Stimulated activated CD4-positive, alpha-beta T cell treated with anti-CD3 and anti-CD28 coated beads, TNF-alpha, amount 100 ng/mL, for 1 hour (primary cell): ENCODE measurements at places on chromosomes 11 and 22.
A peak's percentile ranks its signal among the peaks of the same experiment; 100 is the strongest.

DNA sequence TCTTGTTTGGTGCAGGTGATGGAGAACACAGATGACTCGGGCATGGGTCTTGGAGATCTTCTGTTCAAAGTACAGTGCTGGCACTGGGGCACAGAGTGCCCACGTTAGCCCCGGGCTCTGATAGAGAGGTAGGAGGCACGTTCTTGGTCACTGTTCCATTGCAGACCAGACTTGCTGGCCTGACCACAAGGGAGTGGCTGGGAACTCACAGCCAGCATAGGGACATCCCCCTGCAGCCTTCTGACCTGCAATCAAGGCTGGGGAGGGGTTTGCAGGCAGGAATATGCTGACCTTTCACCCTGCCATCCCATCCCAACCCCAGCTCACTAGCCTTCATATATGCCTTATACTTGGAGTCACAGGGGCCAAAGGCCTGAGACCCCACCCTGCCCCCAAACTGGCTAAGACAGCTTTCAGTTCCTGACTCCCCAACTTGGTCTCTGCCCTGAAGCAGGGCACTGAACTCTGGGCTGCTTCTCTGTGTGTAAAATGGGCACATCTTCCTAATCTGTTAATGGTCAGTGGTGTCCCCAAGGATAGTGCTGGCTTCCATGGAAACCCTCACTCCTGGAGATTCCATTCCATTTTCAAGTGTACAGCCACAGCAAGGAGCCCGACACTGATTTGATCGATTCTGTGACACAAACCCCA, 4.6 kb downstream of the MRPL49 start:
- DNase-seq: no peak

DNA sequence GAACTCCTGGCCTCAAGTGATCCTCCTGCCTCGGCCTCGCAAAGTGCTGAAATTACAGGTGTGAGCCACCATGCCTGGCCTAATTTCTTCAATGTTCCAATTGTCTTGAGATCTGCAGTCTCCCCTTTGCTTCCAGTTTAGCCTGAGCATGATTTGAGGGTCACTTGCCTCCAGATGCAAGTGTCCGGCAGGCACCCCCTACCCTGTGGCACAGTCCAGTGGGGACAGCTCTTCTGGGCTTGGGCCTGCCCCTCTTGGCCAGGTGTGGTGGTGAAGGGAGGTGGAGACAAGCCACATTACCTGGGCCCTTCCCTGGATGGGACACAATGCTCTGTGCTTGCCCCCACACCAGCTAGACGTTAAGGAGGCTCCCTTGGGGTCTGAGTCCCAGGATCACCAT, 21.3 kb upstream of the CACNG2 start:
- DNase-seq: no peak

- no peak for DNase-seq
These were observed 22.6 kb downstream of the KCNJ5 start for GRCh38 chr11:128913806-128914205.

- DNase-seq: no peak
These were observed 35.2 kb upstream of the TFIP11 start for GRCh38 chr22:26547426-26547825.

- no peak for DNase-seq
These were observed 683 bp upstream of the SYTL2 start for GRCh38 chr11:85811624-85812023.

DNA sequence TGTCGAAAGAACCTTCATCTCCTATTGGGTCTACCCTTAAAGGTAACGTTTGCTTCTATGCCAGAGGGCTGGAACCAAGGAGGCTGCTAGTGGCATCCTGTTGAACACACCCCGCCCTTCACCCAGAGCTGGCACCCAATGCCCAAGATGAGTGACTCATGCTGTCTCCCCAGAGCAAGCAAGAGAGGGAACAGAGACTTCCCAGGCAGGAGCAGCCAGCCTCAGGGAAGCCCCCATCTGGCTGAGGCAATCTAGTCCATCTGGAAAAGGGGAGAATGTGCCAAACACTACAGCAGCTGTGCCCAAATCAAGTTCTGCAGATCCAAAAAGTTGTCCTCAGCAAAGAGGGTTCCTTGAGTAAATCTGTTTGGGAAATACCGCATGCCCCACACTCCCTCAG, 91.9 kb upstream of the TP53I11 start:
- DNase-seq: no peak

DNA sequence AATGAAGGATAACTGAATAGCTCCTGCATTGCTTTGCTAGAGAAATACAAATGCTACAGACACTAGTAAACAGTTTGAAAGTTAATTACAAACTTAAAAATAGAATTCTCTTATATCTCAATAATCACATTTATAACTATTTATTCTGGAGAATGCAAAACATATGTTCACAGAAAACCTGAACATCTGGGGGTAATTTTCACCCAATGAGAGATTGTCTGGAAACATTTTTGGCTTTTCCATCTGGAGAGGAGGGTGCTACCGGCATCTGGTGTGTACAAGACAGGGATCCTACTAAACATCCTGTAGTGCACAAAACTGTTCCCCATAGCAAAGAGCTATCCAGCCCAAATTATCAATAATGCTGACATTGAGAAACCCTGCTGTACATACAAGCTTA, 378.4 kb upstream of the CHORDC1 start:
- DNase-seq: no peak

DNA sequence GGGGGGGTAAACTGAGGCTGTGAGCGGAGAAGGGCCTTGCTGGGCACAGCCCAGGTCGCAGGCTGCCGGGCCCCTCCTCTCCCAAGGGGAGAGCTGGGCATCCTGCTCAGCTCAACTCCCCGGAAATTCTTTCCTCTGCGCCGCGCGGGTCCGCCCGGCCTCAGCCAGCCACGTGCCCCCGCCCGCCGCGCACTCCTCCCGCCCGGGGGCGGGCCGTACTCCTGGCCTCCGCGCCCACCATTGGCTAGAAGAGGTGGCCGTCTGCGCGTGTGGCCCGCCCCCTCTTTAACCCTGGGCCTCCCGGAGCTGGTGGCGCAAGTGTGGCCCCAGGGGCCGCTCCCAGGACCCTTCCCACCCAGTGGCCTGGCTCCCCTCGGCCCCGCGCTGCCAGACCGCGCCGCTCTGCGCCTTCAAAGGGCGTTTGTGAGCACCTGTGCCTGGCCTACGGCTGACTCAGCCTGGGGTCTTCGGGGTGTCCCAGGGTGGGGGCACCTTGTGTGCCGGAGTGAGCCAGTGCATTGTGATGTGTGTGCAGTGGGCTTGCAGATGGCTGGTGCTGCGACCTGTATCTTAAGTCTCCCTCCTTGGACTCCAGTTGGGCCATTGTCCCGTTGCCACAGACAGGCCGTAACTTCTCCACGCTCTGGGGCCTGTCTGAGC, 2.0 kb downstream of the MRGPRF start:
- no peak for DNase-seq

DNA sequence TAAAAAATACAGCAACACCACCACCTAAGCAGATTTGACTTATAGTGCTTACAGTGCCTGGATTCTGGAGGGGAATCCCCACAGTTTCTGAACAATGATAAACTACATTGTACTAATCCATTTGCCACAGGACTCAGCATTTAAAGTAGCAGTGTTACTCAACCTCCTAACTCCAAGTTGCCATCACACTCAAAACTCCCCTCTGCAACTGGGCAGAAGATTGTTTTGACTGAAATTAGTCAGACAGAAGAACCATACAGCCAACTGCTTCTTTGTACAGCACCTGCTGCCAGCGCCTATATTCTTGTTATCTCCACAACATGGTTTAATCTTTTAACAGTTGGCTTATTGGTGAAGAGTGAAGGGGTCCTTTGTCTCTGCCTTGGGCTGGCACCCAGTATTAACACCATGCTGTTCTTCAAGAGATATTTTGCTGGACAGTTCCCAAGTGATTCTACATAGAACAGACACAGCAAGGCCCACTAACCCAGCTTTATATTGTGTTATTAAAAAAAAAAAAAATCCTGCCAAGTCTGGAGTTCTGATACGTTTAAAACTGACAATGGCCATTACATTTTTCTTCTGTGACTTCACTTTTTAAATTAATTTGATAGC, 273.2 kb downstream of the DCDC1 start:
- no peak for DNase-seq

- DNase-seq: no peak
These were observed 70.6 kb upstream of the ATXN10 start for GRCh38 chr22:45600790-45601730.

DNA sequence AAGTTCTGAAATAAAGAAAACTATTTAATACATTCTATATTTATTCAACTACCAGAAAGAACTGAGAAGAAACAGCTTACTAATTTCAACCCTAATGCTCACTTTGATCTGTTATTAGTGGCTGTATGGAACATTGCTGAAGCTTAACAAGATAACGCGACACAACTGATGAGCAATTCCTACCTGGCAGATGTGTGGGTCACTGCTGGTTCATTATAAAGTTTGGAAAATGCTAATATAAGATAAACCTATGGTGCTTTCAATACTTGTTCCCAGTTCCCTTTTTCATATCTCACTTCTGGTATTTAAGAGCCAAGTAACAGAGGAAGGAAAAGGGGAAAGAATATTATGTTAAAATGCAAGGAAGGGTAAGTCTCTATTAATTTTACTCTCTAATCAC, 10.5 kb downstream of the CTSC start:
- no peak for DNase-seq

DNA sequence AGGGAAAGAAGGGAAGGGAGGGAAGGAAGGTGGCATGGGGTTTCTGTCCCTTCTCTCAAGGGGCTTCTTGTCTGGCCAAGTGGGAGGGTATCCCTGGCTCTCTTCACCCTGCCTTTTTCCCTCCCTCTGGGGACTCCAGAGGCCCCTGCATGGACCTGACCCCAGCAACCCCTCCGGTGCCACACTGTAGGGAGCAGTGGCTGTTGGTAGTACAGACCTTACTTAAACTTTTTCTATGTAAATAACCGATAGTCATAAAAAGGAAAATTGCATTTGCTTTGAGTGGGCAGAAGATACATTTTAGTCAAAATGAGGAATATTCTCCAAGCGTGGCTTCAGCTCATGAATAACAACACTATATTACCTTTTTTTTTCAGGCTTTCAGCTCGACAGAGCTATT, 1384.0 kb downstream of the BRD1 start:
- no peak for DNase-seq

DNA sequence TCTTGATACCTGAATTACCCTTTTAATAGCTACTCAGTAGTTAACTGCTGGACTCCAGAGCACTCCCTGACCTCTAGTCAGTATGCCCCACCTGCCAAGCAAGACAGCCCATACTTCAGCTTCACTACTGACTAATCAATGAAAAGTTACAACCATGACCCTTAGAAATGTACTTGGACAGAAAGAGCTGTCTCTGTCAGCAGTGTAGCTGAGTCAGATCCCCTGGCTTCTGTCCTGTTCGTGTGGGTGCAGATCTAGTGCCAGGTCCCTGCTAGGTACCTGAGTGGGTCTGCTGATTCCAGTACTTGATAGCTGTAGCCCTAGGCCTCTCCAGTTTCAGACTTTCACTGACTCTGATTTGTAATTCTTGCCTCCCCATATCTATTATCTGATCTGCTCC, 265.8 kb upstream of the POU2AF2 start:
- DNase-seq: no peak

GRCh38 chr22:36424901-36425579, 37.3 kb upstream of the MYH9 start:
- no peak for DNase-seq

DNA sequence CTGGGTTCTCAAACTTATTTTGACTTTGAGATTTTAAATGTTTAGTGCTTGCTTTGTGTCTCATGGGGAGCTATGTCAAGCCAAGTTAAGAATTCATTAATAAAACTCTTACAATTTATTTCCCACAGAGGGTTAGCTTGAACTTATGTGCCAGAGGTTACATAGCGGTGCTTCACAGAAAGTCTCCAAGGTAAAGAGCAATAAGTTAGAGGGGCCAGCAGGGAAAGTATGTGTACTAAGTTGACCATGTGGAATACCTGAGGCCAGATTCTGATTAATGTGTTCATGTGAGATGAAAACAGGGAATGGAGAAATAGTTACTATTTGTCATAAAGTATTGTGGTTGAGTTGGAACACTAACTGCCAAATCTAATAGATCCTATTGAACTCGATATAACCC, 149.3 kb downstream of the TMEM135 start:
- DNase-seq: no peak

- no peak for DNase-seq
These were observed 2.2 kb downstream of the TNNT3 start for GRCh38 chr11:1921574-1922141.

GRCh38 chr22:44622147-44622427, 79.9 kb upstream of the PRR5 start:
- DNase-seq: no peak

- no peak for DNase-seq
These were observed 25.8 kb downstream of the SWAP70 start for GRCh38 chr11:9689721-9690120.

DNA sequence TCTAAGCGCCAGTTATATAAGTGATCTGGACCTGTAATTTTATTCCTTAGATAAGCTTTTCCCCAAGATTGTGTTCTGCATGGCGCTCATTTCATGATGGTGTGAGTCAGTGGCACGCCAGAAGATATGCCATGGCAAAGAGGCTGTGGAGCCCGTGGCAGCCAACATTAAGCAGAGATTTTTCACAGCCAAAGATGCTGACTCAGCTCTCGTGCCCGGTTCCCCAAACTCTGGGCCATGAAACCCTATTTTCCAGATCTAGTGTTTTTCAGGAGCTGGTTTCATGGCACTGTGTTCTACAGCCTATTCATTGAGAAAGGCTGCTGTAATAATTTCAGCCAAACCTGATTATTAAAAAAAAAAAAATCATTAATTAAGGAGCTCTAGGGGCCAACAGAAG, 15.4 kb upstream of the LINC01488 start:
- DNase-seq: no peak

GRCh38 chr11:70265341-70265740, 5.1 kb upstream of the PPFIA1 start:
- no peak for DNase-seq

- peak; percentile 13 for DNase-seq
These were observed 1.5 kb downstream of the SYT12 start for GRCh38 chr11:67024410-67024809.

DNA sequence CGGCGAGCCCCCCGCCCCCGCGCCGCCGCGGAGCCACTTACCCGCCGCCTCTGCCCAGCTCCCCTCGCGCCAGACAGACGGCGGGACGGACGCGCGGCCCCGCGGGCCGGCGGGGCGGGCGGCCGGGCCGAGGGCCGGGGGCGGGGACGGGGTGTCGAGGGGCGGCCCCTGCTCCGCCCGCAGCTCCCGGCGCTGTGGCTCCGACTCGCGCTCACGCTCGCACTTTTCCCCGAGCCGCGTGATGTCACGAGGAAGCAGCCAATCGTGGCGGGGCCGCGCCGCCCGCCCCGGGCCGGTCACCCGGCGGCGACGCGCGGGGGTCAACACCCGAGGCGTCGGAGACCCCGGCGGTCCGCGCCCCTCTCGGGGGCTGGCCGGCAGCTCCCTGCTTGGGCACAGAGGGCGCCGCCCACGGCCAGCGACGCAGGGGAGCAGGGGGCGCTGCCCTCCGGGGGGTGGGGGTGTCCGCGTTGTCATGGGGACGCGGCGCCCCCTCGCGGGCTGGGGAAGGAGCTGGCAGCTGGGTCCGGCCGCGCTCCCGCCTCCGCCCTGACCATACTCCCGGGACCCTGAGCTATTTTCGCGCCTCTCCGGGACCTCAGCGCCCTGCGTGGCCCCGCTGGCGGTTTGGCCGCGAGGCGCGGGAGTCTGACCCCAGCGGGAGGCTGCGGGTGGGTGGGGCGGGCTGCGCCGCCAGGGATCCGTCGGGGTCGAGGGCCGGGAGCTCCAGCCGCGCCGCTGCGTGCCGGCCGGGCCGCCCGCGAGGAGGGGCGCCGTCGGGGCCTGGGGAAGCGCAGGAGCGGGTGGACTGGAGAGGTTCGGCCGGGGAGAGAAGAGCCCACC, at the start of gene CHRM4:
TSS of gene CHRM4 (minus strand) at position 199 of the 843 bp plus-strand sequence. CDS start 5,219 bp downstream, outside the sequence.
- no peak for DNase-seq
